Activated CD4-positive, alpha-beta memory T cell treated with anti-CD3 and anti-CD28 coated beads for 36 hours (primary cell): ENCODE measurements at places on chromosomes 4 and X. TPM values are rescaled to one million over a fixed set of nuclear protein-coding genes. Genes with fewer than 3 reads are reported as not detected.

GRCh38 chr4:108488865-108489264, 131.5 kb upstream of the RPL34 start:
- peaks cover 2% of the 10 kb centered on the region for H3K36me3 ChIP-seq
- H3K4me1 ChIP-seq, result peaks cover 8% of the 10 kb centered on the region
- no peak overlapping the region for H3K27ac ChIP-seq
- DNase-seq, result no peak
- H3K27me3 ChIP-seq, result no peaks in the 10 kb centered on the region
- no peak overlapping the region for H3K4me3 ChIP-seq

DNA sequence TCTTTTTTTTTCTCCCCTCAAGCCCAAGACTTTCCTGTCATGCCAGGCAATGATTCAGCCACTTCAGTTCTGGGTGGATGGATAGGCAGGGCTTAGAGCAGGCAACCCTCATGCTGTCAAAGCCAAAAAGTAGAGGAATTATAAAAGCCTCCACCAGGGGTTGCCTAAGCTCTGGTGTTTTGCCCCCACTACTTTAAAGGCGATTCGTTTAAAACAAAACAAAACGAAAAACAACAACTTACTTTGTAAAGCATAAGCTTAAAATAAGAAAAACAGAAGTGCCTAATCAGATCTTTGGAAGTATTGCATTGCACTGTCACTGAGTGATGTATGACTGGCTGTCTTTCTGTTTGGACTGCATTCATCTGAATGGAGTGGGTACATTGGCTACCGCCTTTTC, 5.3 kb upstream of the IDS start:
- no peaks in the 10 kb centered on the region for H3K36me3 ChIP-seq
- H3K4me1 ChIP-seq, result peaks cover 8% of the 10 kb centered on the region
- H3K27me3 ChIP-seq, result no peaks in the 10 kb centered on the region
- H3K27ac ChIP-seq, result no peak overlapping the region

GRCh38 chr4:24995346-24995919, 35.3 kb downstream of the LGI2 start:
- no peak overlapping the region for H3K27ac ChIP-seq
- H3K27me3 ChIP-seq, result peaks cover 6% of the 10 kb centered on the region
- no peak for DNase-seq

The SASH3 gene
- 126 TPM for total RNA-seq

The KDR gene
- not detected for total RNA-seq

- H3K27ac ChIP-seq, result no peak overlapping the region
- H3K4me1 ChIP-seq, result no peaks in the 10 kb centered on the region
- DNase-seq, result no peak
- no peaks in the 10 kb centered on the region for H3K27me3 ChIP-seq
- no peak overlapping the region for H3K4me3 ChIP-seq
Measured at GRCh38 chrX:43743100-43743822, 87.2 kb downstream of the MAOA start.

The TBC1D8B gene
- 1.4 TPM for total RNA-seq

The SERPINA7 gene
- not detected for total RNA-seq

- H3K4me3 ChIP-seq, result no peak overlapping the region
- DNase-seq, result no peak
- H3K36me3 ChIP-seq, result no peaks in the 10 kb centered on the region
- peaks cover 3% of the 10 kb centered on the region for H3K4me1 ChIP-seq
- no peaks in the 10 kb centered on the region for H3K27me3 ChIP-seq
Measured at GRCh38 chrX:111052478-111052877, 43.5 kb upstream of the PAK3 start.

GRCh38 chr4:155094201-155094820, 114.1 kb upstream of the NPY2R start:
- H3K4me1 ChIP-seq, result no peaks in the 10 kb centered on the region
- H3K27me3 ChIP-seq, result no peaks in the 10 kb centered on the region
- H3K36me3 ChIP-seq, result no peaks in the 10 kb centered on the region

DNA sequence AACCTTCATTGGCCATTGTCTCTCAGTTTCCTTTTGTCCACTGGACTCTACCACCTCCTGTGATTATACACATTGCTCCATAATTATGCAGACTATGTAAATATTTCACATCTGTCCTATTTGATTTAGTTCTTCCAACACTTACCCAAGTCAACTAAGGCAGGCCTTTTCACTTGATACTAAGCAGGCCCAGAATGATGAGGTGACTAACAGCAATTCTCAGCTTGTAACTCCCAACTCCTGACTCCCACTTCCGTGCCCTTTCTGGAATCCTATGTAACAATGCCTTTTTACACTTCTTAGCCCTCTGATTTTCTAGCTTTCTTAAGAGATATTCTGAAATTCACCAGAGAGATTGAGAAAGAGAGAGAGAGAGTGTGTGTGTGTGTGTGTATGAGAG, 6.6 kb downstream of the PAK3 start:
- no peaks in the 10 kb centered on the region for H3K36me3 ChIP-seq
- no peak for DNase-seq
- H3K4me3 ChIP-seq, result no peak overlapping the region
- H3K27ac ChIP-seq, result no peak overlapping the region
- no peaks in the 10 kb centered on the region for H3K27me3 ChIP-seq

- DNase-seq, result no peak
- H3K4me1 ChIP-seq, result no peaks in the 10 kb centered on the region
- no peak overlapping the region for H3K4me3 ChIP-seq
Measured at GRCh38 chr4:168337550-168337940, 19.0 kb upstream of the DDX60 start.

DNA sequence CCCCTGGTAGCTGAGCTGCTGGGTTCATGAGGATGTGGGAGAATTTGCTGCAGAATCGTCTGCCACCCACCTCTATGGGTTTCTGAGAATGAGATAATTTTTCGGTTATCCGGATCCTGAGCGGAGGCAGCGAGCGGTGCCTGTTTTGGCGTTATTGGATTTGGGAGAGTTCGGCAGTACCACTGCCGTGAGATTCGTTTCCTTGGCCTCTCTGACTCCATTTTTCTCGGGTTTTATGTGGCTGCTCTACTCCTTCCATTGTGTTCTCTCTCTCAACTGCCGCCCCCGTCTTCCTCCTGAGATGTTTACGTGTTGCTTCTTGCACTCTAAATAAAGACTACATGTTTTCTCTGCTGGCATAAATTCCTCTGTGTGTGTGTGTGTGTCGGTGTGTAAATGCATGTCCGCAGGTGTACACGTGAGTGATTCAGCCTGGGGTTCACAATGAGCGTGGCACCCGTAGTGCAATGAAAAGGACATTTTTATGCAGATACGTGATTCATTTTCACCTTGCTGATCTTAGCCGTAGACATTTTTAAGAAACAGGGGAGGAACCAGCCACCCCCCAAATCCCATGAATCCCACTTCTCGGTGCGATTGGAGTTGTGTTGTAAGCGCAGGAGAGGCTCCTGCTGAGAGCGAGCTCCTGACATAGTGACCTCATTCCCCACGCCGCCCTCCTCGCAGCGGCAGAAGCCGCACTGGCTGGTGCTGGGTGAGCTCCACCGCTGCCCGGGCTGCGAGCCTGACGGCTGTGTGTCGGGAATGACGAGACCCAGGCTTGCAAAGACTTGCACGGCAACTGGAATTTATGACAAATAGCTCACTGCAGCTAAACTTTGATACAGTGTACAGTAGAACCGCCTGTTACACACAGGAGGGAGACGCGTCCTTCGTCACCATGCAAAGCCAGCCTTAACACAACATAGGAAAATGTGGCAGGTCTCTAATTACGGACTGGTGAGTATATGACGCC, 82.2 kb downstream of the STOX2 start:
- peaks cover 8% of the 10 kb centered on the region for H3K27me3 ChIP-seq
- H3K4me3 ChIP-seq, result no peak overlapping the region
- no peaks in the 10 kb centered on the region for H3K36me3 ChIP-seq

The SHROOM2 gene
- not detected for total RNA-seq

DNA sequence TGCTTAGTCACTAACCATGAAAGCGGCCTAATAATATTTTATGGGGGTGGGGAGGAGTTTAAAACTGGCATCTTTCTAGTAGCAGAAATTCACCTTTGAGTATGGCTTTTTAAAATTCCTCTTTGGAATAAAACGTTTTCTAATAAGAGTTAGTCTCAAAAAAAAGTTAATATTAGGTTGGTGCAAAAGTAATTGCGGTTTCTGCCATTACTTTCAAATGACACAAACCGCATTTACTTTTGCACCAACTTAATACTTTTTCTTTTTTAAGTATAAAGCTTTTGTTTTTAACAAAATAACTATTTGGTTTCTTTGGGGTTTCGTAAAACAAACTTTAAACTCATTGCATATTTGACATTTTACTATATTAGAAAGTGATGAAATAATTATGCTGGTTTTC, 68.4 kb downstream of the FBXO8 start:
- no peak overlapping the region for H3K27ac ChIP-seq
- H3K27me3 ChIP-seq, result peaks cover 82% of the 10 kb centered on the region
- no peaks in the 10 kb centered on the region for H3K36me3 ChIP-seq
- DNase-seq, result no peak

DNA sequence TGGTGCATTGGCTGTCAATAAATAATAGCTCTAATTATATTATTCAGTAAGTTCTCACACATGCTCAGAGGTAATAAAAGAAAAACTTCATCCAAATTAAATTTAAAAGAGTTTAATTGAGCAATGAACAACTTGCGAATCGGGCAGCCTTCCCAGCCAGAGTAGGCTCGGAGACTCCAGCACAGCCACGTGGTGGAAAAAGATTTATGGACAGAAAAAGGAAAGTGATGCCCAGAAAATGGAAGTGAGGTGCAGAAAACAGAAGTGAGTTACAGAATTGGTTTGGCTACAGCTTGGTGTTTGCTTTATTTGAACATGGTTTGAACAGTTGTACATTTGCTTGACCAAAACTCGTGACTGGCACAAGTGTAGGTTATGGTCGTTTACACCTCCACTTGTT, 13.6 kb upstream of the BOD1L1 start:
- H3K4me3 ChIP-seq, result no peak overlapping the region
- H3K36me3 ChIP-seq, result no peaks in the 10 kb centered on the region
- no peak for DNase-seq
- H3K4me1 ChIP-seq, result no peaks in the 10 kb centered on the region
- H3K27ac ChIP-seq, result no peak overlapping the region

GRCh38 chr4:118397623-118397979, 44.8 kb upstream of the PRSS12 start:
- no peak overlapping the region for H3K27ac ChIP-seq
- peaks cover 11% of the 10 kb centered on the region for H3K27me3 ChIP-seq

The F9 gene
- not detected for total RNA-seq

DNA sequence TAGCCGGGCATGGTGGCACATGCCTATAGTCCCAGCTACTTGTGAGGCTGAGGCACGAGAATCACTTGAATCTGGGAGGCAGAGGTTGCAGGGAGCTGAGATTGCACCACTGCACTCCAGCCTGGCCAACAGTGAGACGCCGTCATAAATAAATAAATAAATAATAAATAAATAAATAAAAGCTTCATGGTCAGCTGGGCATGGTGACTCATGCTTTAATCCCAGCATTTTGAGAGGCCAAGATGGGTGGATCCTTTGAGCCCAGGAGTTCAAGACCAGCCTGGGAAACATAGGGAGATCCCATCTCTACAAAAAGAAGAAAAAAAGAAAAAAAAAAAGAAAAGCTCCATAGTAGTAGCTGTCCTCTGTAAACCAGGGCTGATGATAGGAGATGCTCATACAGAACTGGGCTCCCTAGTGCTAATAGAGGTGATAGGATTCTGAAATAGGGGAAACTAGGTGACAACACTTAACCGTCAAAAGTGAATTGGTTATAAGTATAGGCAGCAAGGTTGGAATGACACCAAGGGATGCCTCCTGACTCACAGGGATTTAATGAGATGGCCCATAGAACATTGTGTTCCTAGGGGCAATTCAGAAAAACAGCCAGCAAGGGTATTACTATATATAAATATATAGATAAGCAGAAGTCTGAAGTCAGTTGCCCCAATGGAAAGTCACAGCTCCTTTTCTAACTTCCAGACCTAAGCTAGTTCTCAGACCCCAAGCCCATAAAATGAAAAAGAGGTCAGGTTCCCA, 41.8 kb upstream of the ARHGEF6 start:
- H3K27me3 ChIP-seq, result no peaks in the 10 kb centered on the region
- no peak overlapping the region for H3K4me3 ChIP-seq
- no peak for DNase-seq

DNA sequence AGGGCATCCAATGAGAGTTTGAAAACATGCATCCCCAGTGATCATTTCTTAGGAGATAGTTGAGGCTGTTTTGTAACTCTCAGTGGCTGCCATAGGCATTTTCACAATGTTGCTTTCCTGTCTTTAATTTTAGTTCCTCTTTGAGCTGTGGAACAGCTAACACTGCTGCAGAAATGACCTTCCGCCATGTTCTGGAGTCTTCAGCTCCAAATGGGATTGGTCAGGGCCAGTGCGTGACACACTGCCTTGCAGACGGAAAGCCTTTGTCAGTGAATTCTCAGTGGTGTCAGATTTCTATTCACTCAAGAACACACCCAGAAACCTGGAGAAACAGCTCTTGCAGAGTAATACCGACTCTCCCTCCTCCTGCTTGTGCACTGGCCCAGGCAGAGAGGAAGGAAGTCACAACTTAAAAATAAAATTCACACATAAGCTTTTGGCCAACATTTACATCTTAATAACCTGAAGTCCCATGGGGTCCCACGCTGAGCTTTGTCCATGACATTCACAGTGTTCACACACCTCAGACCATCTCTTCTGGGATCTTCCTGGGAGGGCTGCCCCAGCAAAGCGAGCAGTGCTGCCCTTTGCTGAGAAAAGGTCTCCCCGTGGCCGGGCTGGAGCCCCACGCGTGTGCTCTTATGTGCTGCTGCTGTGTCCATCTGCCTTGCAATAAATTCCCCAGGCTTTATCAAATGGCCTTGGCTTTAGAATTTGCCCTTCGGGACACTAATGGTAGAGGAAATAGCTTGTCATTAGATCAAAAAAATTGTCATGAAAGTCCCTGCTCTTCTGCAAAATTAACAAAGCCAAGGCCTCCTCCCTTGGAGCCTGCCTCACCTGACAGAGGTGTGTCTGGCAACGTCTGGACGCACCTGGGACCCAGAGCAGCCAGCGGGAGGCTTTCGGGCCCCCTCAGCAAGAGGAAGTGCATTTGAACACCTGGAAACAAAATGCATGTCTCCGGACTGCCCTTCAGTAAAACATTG, 126.8 kb downstream of the IRF2 start:
- H3K27ac ChIP-seq, result no peak overlapping the region
- peaks cover 20% of the 10 kb centered on the region for H3K4me1 ChIP-seq
- no peaks in the 10 kb centered on the region for H3K36me3 ChIP-seq
- no peak for DNase-seq

The LDB2 gene
- total RNA-seq, result not detected

The RBM3 gene
- 197 TPM for total RNA-seq

GRCh38 chr4:158993891-158994290, 109.0 kb upstream of the RAPGEF2 start:
- H3K27ac ChIP-seq, result no peak overlapping the region
- peaks cover 4% of the 10 kb centered on the region for H3K27me3 ChIP-seq
- H3K4me3 ChIP-seq, result no peak overlapping the region

The PPP2R3B gene
- total RNA-seq, result 31.7 TPM

GRCh38 chr4:84790769-84791565, 175.5 kb downstream of the WDFY3 start:
- no peak overlapping the region for H3K4me3 ChIP-seq
- no peaks in the 10 kb centered on the region for H3K27me3 ChIP-seq
- no peak for DNase-seq
- no peaks in the 10 kb centered on the region for H3K36me3 ChIP-seq
- no peaks in the 10 kb centered on the region for H3K4me1 ChIP-seq
- no peak overlapping the region for H3K27ac ChIP-seq

The EDA gene
- total RNA-seq, result 4.2 TPM

- no peaks in the 10 kb centered on the region for H3K4me1 ChIP-seq
- no peaks in the 10 kb centered on the region for H3K27me3 ChIP-seq
- DNase-seq, result no peak
Measured at GRCh38 chr4:173960398-173960797, 323.1 kb downstream of the FBXO8 start.

The SLC4A4 gene
- 0.43 TPM for total RNA-seq
